Activated CD8-positive, alpha-beta memory T cell treated with anti-CD3 and anti-CD28 coated beads for 1 hour (primary cell): ENCODE measurements at places on chromosomes 1 and 21.

GRCh38 chr1:91712981-91713841, 172.7 kb downstream of the TGFBR3 start:
- no peak for DNase-seq

DNA sequence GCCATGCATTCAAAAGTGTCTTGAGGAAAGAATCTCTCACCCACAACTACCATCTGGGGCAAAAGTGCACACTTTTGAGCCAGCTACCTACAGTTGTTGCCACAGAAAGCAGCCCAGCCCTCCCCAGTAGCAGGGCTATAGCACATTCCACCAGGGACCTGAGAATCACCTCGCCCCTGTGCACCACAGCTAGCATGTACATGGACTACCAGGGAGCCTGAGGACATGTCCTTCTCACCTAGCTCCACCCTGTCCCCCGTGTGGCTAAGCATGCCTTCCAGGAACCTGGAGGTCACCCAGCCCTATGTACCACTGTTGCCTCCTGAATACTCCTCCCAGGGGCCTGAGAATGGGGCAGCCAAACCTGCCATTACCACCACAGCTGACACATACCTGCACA, 16.9 kb downstream of the SPRR2G start:
- no peak for DNase-seq

DNA sequence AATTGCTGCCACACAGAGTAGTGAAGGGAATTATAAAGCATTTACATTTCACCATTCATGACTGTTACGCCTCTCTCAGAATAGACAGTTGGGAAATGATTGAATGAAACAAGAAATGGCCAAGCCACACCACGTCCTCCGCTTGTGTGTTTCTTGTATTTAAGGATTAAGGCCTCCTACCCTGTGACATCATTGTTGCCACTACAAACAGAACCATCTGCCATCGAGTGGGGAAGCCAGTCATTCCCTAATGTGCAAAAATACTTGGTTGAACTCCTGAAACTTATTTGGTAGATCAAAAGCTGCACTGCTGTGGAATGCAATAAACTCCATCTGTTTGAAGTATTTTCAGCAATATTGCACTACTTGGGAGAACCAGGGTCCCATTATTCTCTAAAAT, 99.0 kb upstream of the C1orf105 start:
- no peak for DNase-seq

GRCh38 chr1:241717975-241718374, 65.9 kb downstream of the WDR64 start:
- DNase-seq = no peak

- DNase-seq = no peak
These were observed 38.3 kb upstream of the GJA5 start for GRCh38 chr1:147798731-147799130.

DNA sequence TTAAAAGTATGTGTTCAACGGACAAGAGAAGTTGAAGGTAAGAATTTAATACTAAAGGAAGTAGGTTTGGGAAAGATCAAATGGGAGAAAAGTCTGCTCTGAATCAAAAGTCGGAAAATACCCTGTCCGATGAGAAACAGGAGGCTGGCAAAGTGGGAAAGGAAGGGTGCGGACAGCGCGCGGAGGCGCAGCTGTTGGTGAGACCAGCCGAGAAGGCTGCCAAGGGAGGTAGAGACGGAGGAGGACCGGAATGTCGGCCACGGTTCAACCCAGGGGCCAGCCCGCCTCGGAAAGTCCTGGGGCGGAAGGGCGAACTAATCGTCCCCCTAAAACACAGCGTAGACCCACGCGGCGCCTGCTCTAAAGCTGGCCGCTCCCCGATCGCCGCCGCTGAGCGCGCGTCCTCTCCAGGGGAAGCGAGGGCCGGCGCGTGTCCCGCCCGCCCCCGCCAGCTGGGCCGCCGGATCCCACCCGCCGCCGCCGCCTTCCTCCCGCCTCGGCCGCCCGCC, 639 bp upstream of the SPATA1 start:
- DNase-seq = no peak

DNA sequence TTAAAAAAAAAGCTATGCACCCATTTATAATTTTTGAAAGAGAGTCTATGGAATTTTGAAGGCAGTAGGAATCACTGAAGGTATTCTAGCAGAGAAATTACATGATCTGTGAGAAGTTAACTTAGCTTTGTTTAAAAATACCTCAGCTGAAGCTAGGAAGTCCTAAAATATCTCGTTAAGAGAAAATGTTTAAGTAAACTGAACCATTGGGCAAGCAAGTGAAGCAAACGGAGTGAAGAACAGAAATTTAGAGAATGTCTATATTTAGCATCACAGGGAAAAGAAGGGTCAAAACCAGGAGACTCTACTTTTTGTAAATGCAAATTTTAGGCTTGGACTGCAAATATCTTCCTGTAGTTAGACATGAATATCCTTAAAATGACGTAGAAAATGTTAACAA, 230.8 kb downstream of the HMCN1 start:
- no peak for DNase-seq

DNA sequence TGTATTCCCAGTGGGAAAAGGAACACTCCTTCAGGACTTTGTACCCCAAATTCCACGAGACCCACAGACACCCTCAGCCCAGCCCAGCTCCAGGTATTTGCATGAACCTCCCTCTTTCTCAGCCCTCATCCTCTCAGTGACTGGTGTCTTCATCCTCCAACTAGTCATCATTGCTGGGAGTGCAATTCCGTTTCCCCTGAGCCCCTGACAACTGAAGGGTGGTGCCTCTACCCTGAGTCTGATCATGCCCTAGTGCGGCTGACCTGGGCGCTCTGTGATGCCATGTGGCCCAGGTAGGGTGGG, 3.8 kb upstream of the ZNF692 start:
- no peak for DNase-seq

DNA sequence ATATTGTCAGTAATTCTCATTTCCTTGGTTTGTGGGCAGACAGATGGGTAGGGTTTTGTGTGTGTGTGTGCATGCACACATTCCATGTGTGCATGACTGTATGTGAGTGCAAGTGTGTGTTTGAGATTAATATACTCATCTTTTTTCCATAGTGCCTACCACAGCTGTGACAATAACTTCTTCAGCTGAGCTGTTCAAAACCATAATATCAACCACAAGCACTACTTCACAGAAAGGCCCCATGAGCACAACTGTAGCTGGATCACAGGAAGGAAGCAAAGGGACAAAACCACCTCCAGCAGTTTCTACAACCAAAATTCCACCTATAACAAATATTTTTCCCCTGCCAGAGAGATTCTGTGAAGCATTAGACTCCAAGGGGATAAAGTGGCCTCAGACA, 149.3 kb downstream of the ADGRL2 start:
- no peak for DNase-seq

GRCh38 chr1:52098139-52098871, 42.2 kb downstream of the BTF3L4 start:
- no peak for DNase-seq

GRCh38 chr1:1137256-1138045, 21.6 kb upstream of the C1orf159 start:
- no peak for DNase-seq

DNA sequence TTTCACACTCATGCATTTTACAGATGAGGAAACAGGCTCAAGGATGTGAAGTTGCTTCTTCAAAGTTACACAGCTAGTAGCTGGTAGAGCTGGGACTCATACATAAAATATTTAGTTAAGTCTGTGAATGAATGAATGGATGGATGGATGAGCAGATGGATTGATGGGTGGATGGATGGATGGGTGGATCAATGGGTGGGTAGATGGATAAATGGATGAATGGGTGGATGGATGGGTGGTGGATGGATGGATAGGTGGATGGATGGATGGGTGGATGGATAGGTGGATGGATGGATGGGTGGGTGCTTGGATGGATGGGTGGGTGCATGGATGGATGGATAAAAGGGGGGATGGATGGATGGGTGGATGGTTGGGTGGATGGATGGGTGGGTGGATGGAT, 240.9 kb downstream of the GRIK3 start:
- no peak for DNase-seq

DNA sequence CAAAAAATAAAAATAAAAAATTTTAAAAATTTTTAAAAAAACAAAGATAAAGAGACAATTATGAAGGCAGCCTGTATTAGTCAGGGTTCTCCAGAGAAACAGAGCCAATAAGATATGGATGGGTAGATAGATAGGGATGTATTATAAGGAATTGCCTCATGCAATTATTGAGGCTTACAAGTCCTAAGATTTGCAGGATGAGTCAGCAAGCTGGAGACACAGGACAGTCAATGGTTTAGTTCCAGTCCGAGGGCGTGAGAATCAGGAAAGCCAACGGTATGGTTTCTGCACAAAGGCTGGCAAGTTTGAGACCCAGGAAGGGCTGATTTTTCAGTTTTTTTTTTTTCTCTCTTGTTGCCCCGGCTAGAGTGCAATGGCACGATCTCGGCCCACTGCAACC, 24.1 kb upstream of the EIF4G3 start:
- DNase-seq = no peak

- no peak for DNase-seq
These were observed 59.8 kb upstream of the SLC35F3 start for GRCh38 chr1:233844692-233845091.

- DNase-seq = no peak
These were observed 34.9 kb downstream of the SIPA1L2 start for GRCh38 chr1:232594768-232595698.

- no peak for DNase-seq
These were observed 53.0 kb downstream of the EPHB2 start for GRCh38 chr1:22763487-22764200.

DNA sequence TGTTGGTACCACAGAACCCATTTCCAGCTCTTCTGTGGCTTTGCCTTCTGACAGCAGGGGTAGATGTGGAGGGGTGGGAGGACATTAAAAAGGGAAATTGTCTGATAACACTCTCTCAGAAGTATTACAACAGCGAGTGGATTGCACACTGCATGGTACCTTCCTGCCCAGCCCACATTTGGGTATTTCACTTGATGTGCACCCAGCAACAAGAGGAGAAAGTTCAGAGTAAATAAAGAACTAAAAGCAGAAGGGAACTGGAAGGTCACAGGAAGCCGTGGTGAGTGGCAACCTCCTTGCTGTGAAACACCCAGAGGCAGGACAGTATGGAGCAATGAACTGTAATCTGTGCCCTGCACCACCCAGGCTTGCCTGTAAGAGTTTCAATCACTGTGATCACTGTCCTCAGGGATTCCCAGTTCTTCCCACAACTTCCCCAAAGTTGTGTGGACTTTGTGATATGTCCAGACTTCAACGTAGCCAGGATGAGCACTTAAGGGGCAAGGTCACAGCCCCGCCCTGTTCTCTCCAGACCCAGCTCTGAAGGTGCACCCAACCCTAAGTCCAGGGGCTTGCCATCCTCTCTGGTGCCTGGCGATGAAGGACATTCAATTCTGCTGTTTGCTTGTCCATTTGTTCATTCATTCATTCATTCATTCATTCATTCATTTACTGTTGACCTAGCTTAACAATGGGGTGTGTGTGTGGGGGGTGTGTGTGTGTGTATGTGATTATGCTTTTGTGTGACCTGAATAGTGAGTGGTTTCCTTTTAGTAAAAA, 18.7 kb upstream of the F5 start:
- no peak for DNase-seq

DNA sequence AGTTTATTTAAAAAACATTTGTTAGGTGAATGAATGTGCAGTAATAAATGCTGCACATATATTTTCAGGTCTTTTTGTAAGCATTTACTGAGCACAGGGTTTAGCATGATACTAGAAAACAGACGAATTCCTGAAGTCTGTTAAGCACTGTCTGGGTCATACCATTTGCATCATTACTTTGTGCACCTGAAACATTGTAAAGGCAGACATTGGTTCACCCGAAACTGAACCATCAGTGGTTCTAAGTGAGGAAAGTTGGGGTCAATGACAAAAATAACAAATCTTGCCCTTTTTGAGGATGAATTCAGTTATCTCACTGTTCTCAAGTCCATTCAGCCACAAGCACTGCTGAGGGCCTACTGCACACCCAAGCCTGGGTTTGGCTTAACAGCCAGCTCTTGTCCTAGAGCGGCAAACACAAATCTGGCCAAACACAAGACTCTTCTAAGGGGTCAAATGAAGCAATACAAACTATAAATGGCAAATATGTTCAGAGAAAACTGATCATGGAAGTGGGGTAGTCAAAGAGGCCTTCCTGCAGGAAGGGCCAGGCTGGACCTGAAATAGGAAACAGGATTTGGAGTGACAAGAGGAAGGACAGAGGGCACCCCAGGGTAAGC, 21.8 kb downstream of the TRABD2B start:
- no peak for DNase-seq

DNA sequence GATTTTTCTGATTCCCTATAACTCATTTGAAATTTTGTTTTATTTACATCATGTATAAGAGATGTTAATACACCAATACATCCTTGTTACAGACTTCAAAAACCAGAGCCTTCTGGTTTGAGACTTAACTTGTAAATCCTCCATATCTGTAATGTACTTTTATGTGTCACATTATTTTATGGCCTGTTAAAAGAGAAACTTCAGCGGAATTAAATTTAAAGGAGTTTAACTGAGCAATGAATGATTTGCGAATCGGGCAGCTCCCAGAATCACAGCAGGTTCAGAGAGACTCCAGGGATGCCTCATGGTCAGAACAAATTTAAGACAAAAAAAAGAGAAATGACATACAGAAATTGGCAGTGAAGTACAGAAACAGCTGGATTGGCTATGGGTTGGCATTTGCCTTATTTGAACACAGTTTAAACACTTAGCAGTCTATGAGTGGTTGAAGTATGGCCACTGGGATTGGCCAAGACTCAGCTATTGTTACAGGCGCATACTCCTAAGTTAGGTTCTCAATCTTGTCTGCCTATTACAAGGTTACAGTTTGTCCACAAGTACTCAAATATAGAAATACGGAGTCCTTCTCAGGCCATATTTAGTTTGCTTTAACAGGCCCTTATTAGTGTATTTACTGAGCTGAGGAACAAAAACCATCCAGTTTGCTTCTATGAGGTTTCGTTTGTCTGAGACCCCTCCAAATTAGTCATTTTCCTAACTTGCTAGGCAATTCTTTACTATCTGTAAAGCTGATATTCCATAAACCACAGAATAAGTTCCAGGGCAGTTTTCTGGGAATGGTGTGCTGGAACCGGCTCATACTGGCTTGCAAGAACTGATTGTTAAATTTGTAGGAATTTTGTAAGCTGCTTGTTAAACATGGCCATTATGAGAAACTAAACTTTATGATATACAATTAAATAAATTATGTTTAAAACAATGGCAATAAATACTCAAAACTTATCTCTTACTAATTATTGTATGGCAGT, 56.2 kb upstream of the WDR26 start:
- DNase-seq = no peak

DNA sequence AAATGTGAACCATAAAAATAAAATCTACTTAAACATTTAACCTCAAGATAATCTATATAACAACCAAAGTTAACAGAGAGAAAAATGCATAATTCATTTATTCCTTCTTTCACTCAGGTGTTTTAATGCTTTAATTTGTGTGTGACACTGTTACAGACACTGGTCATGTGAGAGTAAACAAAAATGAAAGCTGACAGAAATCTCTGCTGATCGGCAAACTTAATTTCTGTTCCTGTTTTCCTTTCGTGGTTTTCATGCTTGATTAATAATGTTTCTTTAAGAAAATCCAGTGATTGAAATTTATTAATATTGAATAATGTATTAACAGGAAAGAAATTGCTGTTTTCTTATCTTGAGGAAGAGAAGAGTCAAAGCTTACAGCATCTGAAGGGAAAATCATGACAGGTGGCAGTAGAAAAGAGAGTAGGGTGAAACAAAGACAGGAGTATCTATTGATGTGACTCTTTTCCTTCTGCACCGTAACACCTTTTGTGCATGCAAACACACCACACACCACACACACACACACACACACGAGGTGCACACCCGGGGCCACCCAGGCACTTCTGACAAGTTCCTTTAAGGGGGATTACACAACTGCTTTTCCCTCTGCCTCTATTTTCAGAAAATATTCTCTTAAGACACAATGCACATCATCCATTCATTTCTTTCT, 1.6 kb downstream of the OR2AK2 start:
- DNase-seq = no peak
